ENCODE measurements at places on chromosomes 2 and 18.

DNA sequence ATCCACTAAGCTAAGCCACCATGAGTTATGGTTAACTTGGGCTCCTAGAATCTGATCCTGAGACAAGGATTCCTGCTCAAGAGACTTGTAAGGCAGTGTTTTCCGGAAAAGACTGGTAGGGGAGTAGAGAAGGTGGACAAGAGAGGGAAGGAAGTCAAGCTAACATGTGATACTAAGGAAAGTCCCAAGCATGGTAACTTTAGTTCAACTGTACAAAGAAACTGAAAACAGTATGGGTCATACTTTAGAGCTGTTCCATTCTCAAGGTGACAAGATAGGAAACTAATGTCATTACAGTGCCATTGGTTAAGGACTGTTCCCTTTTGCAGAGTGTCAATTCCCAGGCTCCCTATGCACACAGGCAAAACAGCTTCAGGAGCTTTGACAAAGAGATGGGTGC lies 5.8 kb downstream of the MYO5B start:
- no peak for DNase-seq

DNA sequence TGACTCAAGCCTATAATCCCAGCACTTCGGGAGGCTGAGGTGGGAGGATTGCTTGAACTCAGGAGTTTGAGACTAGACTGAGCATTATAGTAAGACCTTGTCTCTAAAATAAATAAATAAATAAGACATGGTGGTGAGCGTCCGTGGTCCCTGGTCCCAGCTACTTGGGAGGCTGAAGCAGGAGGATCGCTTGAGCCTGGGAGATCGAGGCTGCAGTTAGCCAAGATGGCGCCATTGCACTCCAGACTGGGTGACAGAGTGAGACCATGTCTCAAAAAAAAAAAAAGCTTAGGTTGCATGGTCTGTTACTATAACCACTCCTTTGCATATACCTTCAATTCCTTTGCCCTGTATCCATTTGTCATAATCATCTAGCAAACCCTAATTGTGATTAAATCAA lies 3.7 kb downstream of the CYP20A1 start:
- DNase-seq: no peak

DNA sequence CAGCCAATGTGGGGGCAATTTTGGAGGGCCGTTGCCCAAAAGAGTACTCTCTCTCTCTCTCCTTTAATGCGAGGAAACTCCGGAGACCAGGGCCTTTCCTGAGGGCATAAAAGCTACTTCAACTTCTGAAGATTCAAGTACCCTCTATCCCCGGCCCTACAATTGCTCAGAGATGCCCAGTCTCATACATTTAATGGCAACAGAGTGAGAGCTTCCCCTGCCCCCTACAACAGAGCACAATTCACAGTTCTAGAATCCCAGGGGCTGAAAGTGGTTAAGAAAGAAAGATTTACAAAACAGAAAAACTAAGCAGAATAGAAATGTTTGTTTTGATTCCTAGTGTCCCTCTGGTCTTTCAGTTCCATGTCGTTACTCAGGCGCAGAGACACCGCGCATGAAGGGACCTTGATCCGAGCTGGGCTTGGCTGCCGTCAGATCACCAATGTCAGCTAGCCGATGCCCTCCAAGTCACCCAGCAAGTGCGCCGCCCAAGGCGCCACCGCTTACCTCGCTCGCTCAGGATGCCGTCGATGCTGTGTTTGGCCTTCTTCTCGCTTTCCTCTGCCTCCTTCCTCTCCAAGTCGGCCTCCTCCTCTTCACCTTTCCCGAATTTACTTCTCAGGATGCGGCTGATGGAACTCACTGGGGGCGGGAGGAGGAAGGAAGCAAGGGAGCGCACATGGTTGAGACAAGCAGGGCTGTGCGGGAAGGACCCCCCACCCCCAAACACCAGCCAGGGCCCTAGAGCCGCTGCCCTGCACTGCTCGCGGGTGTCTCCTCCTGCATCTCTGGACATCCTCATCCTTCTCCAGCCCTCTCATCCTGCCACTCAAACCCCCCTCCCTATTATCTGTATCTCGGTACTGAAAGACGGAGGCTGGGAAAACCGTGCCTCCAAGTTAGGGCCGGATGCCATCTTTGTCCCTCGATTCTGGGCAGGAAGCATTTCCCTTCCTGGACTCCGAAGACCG lies 4.9 kb downstream of the PAX3 start:
- no peak for DNase-seq

DNA sequence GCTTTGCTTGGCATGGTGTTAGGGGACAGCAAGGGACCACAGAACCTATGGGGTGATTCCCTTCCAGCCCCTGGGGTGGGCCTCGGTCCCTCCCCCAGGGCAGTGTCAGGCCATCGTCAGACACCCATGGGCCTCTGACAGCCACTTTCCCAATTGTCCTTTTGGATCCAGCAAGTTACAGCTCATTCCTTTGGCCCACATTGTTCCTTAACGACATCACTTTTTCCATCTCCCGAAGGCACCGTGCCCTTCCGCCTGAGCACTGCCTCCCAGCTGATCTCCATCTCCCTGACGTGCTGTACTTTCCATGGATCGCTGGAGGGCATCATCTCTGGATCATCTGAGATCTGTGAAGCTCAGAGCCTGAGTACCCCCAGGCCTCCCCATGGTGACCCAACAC lies 10.4 kb upstream of the KCNK3 start:
- no peak for DNase-seq

DNA sequence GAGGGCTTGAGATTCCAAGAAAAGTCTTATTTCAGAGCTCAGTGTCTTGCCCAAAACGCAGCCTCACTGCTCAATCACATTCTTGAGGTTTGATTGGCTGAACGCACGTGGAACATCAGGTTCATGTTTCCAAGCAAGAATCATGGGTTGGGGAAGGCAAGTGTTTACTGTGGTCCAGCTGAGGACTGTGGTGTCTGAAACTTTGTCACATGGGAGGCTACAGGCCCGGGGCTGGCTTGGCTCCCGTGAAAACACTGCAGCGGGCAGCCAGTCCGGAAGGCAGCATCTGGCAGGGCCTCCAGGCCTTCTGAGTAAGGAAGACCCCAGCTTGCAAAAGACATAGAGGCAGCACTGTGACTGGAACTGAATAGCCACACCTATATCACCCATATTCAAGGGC lies 84.7 kb downstream of the POLR1A start:
- no peak for DNase-seq

GRCh38 chr2:22340716-22341115 lies 1044.3 kb upstream of the KLHL29 start:
- DNase-seq: no peak

DNA sequence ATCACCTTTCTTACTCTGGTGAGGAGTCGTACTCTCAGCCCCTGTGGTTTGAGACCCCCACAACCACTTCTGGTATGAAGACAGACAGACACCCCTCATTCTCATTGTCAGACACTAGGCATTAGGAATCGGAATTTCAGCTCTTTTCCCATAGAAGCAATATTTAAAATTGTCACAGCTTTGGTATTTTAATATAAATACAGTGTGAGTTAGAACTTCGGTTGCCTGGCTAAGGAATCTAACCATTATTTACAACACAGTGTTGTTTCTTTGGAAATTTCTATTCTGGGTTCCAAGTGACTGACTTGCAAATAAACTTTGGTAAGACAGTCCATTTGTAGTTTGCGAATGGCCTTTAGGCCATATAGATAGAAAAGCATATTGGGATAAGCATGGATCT lies 318.1 kb downstream of the PARD3B start:
- DNase-seq: no peak

- no peak for DNase-seq
Observed at GRCh38 chr18:56326336-56327072, 311.9 kb downstream of the TXNL1 start.

GRCh38 chr18:10923551-10924070 lies 225.8 kb downstream of the PIEZO2 start:
- no peak for DNase-seq

DNA sequence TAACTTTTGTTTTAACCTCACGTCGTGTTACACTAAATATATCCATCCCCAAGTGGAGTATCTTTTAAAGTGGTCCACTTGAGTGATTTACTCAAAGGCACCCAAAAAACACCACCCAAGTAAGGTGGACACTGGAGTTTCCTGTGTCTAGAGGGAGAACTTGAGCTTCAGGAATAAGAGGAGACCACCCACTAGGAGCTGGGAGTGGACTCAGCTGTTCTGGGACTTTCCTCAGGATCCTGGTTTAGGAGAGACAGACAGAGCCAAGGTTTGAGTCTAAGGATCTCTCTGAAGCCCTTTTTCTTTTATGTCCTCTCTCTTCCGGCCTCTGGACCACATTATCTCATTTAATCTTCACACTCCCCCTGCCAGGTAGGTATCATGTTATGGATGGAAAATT lies 150.7 kb downstream of the GBX2 start:
- DNase-seq: no peak

DNA sequence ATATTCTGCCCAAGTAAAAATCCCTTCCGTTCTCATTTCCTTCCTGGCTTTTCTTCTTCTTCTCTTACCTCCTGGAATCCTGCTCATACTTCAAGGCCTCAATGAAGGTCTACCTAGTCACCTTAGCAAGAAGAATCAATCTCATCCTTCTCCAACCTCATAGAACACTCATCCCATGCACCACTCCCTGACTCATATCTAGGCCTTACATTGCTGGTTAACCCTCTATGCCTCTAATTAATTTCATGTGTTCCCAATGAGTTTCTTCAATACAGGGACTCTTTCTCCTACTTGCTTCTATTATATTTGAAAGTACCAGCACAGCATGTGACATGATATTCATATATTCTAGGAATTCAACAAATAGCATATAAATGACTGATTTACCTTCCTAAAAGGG lies 63.0 kb downstream of the BCL11A start:
- no peak for DNase-seq

DNA sequence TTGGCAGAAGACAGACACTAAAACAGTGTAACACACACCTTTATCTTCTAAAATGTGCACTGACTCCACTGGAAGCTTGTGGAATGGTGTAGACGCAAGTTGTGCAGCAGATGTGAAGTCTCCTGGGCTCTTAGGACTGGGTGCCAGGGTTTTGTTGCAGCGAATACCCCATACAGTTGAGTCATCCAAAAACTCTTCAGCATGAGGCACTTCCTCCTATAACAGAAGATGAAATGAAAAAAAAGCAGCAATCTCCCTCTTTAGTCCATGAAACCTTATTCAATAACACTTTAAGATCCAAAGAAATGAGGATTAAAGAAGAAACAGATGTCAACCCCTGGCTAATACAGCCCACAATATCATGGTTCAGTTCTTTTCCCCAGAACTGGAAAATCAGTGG lies 22.2 kb downstream of the BUB1 start:
- DNase-seq: no peak

GRCh38 chr18:49839012-49839411 lies 25.7 kb upstream of the ACAA2 start:
- no peak for DNase-seq

GRCh38 chr2:80354858-80355257 lies 50.3 kb upstream of the LRRTM1 start:
- DNase-seq: no peak

GRCh38 chr2:158716121-158716791 lies 78.9 kb upstream of the DAPL1 start:
- DNase-seq: no peak

GRCh38 chr2:190980630-190981209 lies 33.3 kb downstream of the STAT1 start:
- no peak for DNase-seq

DNA sequence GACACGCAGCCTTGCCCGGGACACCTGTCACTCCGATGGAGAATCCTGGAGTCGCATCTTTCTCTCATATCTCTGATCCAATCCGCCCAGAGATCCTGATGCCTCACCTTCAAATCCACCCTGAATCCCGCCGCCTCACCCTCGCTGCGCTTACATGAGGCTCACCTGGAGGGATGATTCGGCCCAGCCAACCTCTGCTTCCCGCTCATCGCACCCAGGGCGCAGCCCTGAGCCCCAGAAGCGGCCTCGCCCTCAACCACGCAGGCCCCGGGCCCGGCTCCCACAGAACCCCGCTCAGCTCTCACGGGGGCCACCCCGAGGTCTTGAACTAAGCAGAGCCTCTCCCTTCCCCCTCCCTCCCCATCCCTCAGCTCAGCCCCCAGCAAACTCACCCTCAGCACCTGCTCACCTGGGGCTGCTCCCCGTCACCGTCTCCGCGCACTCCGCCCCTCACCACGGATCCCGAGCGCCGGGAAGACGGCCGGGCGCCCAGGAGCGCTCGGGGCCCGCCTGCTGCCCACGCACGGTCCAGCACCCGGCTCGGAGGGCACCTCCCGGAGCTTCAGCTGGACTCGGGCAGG lies 160.0 kb downstream of the NDUFA10 start:
- DNase-seq: no peak

DNA sequence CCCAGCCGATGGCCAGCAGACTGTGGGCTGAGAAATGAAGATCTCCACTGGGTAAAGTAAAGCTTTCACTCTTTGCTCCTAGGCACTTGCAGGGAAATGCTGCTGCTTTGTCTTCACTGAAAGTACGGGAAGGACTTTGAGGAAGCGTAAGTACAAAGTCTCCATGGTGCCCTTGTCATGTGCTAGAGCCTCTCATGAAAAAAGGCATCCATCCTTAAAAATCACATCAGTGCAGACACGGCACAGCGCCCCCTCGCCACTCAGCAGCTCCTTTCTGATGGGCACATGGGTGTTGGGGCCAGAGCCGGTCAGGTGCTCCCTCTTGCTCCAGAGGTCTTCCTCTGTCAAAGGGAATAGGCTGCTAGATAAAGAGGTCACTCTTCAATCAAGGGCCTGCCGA lies 109.0 kb upstream of the STPG4 start:
- no peak for DNase-seq

DNA sequence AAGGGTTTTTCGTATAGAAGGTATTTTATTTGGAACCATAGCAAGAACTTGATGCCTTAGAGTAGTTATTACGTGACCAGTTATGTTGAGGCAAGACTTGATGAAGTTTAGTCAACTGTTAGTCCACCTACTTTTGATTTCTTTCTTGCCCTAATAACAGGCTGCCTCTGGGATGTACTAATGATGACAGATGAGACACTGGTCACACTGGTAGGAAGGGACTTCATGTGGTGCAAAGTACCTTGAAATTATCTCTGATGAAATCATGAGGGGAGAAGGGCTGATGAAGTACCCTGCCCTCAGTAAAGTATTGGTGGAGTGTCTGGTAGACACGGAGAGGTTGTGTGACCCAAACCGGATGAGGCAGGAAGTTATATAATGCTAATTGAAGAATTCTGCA lies 5.4 kb downstream of the DIS3L2 start:
- no peak for DNase-seq

- no peak for DNase-seq
Observed at GRCh38 chr2:102286041-102286440, 25.3 kb upstream of the IL1RL1 start.

- no peak for DNase-seq
Observed at GRCh38 chr2:130341562-130342019, 1.1 kb upstream of the IMP4 start.

GRCh38 chr2:223060201-223060825 lies 8.3 kb downstream of the KCNE4 start:
- no peak for DNase-seq

Data from esophagus squamous epithelium (tissue), 5 donors.